ENCODE measurements at places on chromosomes 4 and X.

DNA sequence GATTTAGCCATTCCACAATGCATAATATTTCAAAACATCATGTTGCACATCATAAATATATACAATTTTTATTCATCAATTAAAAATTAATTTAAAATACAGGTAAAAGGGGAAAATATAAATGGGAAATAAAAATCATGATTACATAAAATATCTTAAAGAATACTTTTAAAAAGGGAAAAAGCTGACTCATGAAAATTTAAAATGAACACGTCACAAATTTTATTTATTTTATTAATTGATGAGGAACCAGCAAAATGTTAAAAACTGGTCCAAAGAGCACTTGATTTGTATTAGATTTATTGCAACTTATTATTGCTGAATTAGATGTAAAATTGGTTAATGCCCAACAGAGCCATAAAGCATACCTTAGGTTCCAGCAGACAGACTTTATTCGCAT is 78.5 kb upstream of the ANK2 start:
- no peak for DNase-seq

DNA sequence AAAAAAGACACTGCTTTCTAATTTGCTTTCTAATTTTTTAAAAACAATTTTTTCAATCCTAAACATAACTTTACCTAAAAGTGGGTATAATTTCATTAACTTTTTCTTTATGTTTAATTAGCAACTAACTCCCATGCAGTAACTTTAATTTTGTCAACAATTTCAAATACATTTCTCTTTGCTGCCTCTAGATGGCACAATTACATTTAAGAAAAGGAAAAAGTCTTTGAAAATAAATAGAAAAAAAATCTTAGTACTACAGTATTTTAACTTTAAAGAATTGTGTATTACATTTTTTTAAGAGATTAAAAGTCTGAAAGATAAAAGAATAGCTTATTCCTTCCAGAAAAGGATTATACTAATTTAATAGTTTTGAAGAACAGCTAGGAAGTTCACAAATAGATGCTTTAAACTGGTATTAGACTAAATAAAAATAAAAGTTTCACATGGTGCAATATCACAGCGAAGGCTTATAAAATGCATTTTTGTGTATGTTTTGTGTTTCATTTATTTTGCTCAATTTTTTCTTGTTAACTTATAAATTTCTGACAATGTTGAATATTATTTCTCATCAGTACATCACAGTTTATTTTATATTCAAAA is 105.1 kb downstream of the ADGRA3 start:
- DNase-seq: peak; percentile 31

DNA sequence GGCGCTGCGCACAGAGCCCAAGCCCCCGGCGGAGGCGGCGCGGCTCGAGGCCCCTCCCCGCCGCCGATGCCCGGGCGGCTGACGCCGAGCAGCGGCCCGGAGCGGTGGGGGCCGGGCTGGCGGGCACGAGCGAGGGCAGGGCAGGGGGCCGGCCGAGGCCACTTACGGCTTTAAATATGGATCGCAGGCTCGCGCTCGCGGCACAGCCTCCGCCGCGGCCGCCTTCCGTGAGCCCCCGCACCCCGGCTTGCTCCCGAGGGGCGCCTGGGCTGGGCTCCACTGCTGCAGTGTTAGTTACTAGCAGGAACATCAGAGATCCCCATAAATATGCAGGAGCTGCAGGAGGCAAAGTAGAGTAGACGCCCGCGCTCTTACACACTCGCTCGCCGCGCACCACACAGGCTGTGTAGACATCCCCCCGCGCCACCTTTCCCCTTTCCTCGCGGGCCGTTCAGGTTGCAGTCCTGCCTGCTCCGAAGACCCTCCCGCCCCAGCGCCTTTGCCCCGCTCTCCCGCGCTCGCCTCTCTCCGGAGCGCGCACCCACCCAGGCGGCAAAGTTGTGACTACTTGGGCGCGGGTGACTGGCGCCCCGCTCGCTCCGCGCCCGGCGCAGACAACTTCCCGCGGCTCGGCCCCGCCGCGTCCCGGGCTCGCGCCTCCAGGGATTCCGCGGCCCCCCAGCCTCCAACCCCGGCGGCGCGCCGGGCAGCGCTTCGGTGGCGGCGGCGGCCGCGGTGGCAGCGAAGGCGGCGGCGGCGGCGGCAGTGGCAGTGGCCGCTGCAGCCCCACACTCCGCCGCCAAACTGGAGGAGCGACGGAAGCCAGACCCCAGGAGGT is 152.0 kb upstream of the SLC4A4 start:
- peak; percentile 20 for DNase-seq

- peak; percentile 86 for DNase-seq
These were observed 761 bp upstream of the FRYL start for GRCh38 chr4:48780865-48781214.

- peak; percentile 68 for DNase-seq
These were observed 151.5 kb downstream of the CENPC start for GRCh38 chr4:67393699-67394281.

DNA sequence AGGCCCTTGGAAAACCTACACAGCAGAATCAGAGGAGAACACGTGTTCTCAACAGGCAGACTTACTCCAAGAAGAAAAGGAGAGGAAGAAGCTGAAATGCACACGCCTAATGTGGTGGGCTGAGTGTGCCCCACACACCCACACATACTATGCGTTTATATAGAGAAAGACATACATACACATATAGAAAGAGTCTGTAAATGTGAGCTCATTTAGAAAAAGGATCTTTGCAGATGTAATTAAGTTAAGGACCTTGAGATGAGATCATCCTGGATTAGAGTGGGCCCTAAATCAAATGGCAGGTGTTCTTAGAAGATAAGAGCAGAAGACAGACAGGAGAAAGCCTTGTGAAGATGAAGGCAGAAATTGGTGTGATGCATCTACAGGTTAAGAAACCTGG is 87.2 kb upstream of the KLF3 start:
- no peak for DNase-seq
